Gastroesophageal sphincter (tissue), 4 donors: ENCODE measurements at places on chromosomes 2 and 18.
A peak's percentile ranks its signal among the peaks of the same experiment; 100 is the strongest.

- no peak for ATAC-seq
Measured at GRCh38 chr2:10613263-10613662, 76.5 kb downstream of the NOL10 start.

DNA sequence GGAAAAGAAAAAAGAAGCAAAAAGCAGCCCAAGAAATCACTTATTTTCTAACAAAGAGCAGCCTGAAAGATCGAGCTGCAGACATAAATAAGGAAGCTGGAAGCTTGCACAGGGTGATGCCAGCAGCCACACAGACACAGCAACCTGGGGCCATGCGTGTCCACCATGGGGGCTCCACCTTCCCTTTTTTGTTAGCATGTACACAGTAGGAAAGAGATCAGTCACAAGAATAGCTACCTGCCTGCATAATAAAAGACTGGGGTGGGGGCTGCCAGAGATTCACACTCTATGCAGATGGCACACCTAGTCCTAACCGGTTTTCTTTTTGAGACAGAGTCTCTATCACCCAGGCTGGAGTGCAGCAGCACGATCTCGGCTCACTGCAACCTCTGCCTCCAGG, 2.9 kb upstream of the CNOT11 start:
- ATAC-seq: no peak

DNA sequence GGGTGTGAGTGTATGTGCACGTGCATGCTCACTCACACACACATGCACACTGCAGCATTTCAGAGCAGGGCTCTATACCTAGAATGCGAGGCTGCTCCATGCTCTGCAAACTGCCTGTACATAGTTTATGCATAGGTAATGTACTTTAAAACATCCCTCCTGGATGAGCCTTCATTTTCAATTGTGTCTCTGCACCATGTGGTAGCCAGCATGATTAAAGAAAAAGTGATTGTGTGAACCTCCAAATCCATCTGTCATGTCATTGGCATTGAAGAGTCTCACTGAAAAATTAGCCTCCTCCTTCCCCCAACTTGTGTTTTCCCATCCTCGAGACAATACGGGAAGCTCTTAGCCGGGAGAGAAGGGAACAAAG, 120.9 kb upstream of the SPATS2L start:
- no peak for ATAC-seq

- ATAC-seq: no peak
Measured at GRCh38 chr18:48988508-48989303, 37.9 kb upstream of the SMAD7 start.

GRCh38 chr2:210527286-210527685, 29.1 kb upstream of the CPS1 start:
- ATAC-seq: no peak

- no peak for ATAC-seq
Measured at GRCh38 chr2:150028322-150028721, 440.7 kb upstream of the MMADHC start.

DNA sequence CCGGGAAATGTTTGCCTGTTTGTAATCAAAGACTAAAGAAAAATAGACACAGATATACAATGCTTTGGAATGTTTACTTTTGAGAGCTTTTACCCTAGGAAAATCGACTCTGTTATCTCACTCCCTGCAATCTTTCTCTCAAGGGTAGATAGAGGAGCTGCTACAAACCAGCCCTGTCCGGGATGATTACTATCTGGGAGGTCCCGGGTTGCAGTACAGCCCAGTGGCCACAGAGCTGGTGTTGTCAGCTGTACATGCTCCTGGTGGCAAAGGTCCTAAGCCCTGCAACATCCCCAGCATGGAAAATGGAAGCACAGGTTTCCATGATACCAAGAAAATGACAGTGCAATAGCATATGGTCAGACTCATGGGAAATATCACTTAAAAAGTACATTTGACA, 570.5 kb upstream of the SOX11 start:
- ATAC-seq: no peak

- ATAC-seq: no peak
Measured at GRCh38 chr2:191622374-191623320, 55.3 kb upstream of the NABP1 start.

DNA sequence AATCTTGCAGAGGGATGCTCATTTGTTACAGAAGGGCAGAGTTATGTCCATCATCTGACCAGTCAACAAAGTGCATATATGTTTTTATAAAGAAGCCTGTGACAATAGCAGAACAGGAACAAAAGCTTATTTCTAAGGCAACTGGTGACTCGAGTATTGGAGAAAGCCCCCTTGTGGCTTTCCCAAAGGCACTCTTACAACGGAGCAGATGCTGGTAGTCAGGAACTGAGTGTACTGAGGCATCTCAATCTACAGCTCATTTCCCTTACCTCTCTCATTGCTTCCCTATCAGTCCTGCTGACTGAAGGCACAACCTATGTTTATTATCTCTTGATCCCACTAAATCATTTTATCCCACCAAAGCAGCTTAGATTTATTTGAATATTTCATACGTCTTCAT, 557.1 kb upstream of the CHAC2 start:
- no peak for ATAC-seq

DNA sequence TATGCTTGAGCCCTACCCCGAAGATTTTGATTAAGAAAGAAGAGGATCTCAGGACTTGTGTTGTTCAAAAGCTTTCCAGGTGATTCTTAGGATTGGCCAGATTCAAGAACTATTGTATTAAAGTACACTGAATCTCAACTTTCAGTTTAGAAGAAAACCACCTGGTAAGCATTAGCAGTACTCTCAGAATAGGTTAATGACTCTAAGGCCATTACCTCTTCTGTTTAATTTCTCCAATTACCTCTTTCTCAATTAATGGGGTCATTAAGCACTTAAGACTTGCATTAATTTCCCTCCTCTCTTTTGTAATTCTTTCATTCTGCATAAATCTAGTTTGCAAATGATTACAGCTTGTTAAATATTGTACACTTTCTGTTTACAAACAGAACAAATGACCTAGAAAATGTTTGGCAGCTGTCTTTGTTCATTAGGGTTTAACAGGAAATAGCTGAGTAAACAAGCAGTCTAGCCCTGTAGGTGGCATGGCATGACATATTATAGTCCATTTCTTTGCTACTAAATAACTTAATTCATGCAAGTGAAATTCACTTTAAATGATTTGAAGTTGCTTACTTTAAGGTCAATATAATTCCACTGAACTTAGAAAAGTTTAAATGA, 20.4 kb upstream of the TDRD15 start:
- ATAC-seq: no peak

- no peak for ATAC-seq
Measured at GRCh38 chr2:1381644-1382043, 31.6 kb upstream of the TPO start.

- ATAC-seq: no peak
Measured at GRCh38 chr18:8411492-8411891, 197.7 kb upstream of the RAB12 start.

- no peak for ATAC-seq
Measured at GRCh38 chr2:88053934-88054781, 1.4 kb downstream of the KRCC1 start.

DNA sequence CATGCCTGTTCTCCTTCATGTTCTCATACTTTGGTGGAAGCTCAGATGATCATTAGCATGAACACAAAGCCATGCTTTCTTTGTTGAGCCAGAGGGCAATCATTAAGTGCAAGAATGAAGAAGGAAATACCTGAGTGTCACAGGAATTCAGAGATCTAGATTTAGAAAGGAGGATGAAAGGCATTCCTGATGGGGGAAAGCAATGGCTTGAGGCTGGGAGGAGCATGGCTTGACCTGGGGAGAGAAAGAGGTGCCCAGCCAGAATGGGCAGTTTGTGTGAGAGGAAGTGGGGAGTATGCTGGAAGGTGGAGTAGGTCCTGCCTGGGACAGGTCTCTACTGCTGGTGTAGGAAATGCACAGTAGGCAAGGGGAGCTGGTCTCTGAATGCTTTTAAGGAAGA, 35.1 kb downstream of the SLC4A3 start:
- ATAC-seq: no peak

GRCh38 chr2:47002480-47003381, 87.1 kb upstream of the MCFD2 start:
- ATAC-seq: peak; percentile 29

DNA sequence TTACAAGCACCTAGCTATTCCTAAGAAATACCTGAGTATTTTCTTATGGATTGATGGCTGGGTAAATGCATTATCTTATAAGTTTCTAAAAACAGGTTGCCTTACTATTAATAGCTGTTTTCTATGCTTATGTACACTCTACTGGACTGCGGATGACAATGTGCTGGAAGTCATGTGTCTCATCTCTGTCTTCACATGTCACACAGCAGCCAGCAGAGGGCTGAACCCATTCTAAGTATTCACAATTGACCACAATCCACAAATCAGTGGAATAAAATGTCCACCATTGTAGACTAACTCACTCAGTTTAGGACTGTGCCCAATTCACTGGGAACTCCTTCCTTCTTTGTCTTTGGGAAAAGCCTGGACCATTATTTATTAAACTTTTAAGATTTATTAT, 371.2 kb downstream of the INSIG2 start:
- ATAC-seq: no peak

- no peak for ATAC-seq
Measured at GRCh38 chr2:136154384-136154783, 36.4 kb upstream of the CXCR4 start.

DNA sequence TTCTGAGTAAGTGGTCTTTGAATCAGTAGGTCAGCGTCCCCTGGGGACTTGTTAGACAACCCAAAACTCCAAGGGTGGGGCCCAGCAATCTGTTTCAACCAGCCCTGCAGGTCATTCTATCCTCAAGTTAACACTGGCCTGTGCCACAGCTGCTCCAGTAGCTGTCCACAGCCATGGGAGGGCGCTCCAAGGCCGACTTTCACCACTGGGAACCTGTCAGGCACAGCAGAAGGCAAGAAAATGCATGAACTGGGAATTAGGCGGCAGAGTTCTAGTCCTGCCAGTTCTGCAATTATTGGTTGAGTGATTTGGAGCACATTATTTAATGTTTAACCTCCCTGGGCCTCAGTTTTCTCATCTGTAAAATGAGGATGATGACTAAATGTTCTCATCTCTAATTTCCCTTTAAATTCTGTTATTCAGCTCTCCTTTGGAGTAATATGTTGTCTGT, 17.4 kb upstream of the MRPL33 start:
- peak; percentile 82 for ATAC-seq

DNA sequence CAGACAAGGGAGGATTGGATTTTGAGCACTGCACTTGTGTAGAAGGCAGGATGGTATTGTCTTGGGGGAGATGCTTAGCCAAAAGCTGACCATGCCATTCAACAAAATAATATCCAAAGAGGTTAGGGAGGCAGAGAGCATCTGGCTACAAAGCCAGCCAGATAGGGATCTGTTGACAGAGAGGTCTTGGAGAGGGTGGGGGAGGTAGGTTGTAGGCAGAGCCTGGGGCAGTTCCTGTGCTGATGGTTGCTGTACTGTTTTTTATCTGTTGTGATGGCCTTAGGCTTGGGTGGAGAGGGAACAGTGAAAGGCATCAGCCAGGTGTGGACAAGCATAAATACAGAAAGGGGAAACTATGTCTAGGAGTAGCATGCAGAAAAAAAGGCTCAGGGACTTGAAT, 100.9 kb downstream of the AQP4 start:
- ATAC-seq: no peak

GRCh38 chr2:223930103-223930976, 14.8 kb downstream of the WDFY1 start:
- ATAC-seq: peak; percentile 70

DNA sequence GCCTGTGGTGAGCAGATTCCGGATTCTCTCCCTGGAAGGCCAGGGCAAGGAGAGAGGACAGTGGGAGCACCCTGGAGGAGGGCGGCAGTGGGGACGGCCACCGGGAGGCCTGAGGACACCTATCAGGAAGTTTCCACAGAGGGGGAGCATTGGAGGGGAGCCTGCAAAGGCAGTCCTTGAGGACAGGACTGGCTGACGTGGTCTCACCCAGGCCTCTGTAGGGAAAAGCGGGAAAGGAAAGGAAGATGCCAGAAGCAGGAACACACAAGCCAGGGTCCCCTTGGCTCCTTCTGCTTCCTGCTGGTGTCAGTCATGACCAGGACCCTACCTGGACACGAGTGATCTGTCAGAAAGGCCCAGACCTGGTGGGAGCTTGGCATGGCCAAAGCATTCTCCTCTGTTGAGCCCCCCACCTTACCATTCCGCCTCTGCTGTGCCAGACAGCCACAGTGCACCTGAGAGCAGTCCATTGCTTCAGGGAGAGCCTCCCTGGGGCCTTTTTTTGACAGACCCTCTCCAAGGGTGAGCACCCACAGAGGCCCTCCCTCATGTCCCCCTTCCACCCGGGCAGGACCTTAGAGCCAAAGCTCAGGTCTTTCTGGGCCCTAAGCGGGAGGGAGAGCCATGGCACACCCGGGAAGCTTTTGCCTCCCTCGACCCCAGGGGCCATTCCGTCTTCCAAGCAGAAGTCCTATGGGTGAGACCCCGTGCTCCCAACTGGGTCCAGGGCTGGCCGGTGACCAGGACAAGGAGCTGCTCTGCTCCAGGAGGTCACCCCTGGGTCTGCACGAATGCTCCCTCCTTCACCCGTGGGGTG, 333.1 kb downstream of the DYSF start:
- ATAC-seq: no peak

DNA sequence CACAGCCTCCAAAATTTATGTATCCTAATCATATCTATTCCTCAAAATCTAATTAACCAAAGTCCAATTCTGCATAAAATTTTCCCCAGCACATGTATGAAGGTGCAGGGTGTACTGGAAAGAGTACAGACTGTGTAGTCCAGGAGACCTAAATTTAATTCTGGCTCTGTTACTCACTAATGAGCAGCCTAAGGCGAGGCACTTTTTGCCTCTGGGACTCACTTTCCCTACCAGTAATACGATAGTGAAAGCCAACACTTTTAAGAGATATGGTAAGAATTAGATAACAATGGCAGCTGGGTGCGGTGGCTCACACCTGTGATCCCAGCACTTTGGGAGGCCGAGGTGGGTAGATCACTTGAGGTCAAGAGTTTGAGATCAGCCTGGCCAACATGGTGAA, 177.7 kb downstream of the PIEZO2 start:
- ATAC-seq: no peak

DNA sequence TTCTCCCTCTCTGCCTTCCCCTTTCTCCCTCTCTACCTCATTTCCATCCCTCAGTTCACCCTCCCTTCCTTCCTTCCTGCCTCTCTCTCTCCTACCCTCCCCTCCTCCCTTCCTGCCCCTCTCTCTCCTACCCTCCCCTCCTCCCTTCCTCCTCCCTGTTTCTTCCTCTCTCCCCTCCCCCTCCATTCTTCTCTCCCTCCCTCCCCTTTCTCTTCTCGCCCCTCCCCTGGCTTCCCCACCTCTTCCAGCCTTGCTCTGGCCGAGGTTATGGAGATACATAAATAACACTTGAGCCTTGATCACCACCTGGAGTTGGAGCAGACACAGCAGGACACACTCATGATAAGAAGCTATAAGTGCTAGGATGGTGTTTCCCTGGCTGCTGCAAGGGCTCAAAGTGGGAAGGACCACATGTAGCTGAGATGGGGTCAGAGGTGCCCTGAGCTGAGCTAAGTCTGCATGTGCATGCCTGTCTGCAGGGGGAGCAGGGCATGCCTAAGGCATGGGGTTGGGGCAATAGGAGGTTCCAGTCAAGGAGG, 326.1 kb upstream of the HS6ST1 start:
- ATAC-seq: no peak

GRCh38 chr2:105135436-105135835, 97.6 kb downstream of the MRPS9 start:
- no peak for ATAC-seq
